ENCODE measurements at places on chromosomes 7 and 10.
A peak's percentile ranks its signal among the peaks of the same experiment; 100 is the strongest.

DNA sequence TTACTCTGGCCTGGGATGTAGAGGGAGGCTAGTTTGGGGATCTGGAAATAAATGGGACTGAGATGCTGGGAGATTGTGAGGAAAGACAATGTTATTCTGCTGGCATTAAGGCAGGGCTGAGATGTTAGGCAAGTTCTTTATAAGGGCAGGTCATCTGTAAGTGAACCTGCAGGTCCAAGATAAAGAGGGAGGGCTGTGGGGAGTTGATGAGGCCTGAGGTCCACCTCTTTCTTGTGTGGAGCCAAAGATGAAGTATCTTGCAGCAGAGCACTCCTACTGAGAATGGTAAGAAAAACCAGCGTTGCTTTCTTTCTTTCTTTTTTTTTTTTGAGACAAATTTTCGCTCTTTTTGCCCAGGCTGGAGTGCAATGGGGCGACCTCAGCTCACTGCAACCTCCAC lies 19.1 kb downstream of the CYCS start:
- no peak for DNase-seq

- no peak for DNase-seq
Measured at GRCh38 chr7:70696201-70696754, 435.7 kb upstream of the GALNT17 start.

- DNase-seq, result no peak
Measured at GRCh38 chr7:94335586-94335985, 59.1 kb upstream of the COL1A2 start.

GRCh38 chr10:114470956-114471905 lies 66.9 kb upstream of the AFAP1L2 start:
- DNase-seq, result peak; percentile 46

DNA sequence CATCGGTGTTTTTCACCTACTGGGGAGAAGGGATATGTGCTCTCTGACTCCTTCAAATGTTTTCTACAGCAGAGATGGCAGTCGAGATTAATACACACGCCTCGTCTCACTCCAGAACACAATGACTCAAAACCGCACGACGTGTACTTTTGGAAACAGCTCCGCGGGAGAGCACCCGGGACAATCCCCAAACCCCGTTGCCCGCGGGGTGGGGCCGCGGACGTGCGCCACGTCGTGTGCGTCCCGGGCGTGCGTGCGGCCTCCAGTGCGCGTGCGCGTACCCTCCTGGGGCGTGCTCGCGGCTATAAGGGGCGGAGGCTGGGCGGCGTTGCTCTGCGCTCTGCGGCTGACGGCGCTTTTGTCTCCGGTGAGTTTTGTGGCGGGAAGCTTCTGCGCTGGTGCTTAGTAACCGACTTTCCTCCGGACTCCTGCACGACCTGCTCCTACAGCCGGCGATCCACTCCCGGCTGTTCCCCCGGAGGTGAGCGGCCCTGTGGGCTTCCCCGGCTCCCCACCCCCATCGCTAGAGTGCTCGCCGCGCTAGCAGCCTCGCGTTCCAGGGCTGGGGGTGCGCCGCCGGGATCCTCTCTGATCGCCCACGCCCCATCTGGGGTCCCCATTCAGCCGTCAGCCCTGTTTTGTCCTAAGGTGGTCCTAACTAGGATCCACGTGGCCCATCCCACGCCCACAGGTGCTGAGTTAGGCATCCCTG lies at the start of gene HILPDA:
Gene HILPDA (plus strand): TSS at position 336 of the 712 bp plus-strand sequence. CDS start 1,391 bp downstream, outside the sequence.
- DNase-seq, result peak; percentile 93

DNA sequence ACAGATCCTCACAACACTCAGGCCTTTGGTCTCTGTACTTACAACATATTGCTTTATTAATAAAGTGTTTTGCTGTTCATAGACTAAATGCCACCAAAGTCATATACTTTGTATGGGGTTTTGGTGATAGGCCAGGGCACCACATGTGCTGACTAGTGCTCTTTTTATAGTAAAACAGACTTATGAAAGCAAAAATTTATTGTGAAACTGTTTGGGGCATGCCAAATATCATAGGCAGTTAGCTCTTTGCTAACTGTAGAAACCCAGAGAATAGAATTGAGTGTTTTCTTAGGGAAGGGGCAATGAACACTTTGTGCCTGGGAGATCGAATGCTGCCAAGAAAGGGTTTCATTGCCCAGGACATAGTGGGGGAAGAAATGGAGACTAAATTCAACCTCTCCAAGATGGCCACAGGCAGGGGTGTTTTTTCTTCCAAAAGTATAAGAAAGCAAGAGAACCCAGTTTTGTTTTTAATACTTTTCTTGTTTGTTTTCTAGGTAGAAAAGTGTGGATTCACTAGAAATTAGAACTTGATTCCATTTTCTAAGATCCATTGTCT lies 142.7 kb downstream of the TRIL start:
- no peak for DNase-seq

GRCh38 chr7:98619450-98620321 lies 2.6 kb downstream of the NPTX2 start:
- DNase-seq, result peak; percentile 22

- DNase-seq, result no peak
Measured at GRCh38 chr10:2890093-2890492, 177.3 kb upstream of the PFKP start.

DNA sequence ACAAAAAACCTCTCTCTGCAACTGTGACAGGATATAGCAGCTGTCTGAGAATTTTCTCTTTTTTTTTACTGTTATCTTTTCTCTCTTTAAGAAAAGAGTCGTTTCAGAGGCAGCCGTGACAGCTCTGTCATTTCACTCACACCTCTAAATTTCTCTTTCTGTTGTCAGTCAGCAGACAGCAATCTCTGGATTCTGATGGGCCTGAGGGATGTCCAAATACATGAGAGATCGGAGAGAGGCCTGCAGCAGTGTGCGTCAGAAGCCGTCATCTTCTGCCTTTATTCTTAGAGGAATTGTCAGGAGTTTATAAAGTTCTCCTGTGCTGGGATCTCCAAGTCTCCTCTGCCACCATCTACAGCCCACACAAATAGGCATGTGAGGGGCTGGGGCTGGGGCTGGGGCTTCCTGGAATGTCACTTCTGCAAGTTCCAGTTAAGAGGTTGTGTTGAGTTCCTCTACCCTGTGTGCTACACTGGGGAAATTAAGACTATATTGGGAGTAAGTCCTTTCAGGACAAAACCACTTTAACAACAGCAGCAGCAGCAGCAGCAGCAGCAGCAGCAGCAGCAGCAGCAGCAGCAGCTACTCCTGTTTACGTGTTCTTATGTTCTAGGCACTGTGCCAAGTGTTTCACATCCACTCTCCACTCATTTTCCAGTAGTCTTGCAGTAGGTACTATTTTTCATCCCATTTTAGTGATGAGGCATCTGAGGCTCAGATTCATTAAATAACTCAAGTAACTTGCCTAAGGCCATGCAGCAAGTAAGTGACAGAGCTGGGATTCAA lies 541.3 kb downstream of the LRMDA start:
- DNase-seq, result peak; percentile 18

DNA sequence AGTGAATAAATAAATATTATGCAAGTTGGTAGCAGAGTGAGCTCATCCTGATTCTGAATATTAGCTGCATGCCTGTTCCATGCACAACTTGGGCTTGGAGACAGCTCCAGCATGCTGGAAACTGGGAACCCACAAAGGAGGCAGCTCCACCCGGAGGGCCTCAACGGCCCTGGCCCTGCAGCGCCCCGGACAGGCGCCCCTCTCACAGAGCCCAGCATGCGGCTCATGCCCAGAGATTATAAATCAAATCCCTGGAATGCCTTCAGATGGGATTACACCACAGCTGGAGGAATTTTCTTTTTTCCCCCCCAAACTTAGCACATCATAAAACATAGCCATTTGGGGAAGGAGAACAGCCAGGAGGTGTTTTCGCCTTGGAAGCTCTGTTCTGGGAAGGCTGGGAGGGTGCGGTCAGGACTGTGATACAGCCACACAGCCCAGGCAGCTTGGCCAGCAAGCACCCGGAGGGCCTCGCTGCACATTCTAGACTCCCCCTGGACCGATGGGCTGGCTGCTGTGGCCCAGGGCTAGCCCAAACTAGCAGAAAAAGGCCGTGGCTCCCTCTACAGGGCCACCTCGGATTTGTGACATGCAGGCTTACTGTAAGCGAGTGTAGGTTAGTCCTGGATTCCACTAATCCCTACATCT lies 102.4 kb downstream of the PTPN20 start:
- no peak for DNase-seq

- no peak for DNase-seq
Measured at GRCh38 chr10:120184547-120185337, 272.3 kb upstream of the PLPP4 start.

- no peak for DNase-seq
Measured at GRCh38 chr10:115829521-115830205, 443.3 kb downstream of the GFRA1 start.
